ENCODE measurements at places on chromosomes 2 and 18. TPM values are rescaled to one million over a fixed set of nuclear protein-coding genes. Genes with fewer than 3 reads are reported as not detected.

DNA sequence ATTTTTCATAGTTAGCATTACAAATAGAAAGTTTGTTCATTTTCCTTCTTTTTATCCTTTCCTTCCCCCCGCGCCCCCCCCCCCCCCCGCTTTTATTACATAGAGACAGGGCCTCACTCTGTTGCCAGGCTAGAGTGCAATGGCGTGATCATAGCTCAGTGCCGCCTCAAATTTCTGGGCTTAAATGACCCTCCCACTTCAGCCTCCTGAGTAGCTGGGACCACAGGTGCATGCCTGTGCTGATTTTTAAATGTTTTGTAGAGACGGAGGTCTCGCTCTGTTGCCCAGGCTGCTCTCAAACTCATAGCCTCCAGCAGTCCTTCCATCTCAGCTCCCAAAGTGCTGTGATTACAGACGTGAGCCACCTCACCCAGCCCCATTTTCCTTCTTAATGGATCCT, 91.2 kb upstream of the ALPP start:
- no peak for DNase-seq

CBLN2 gene
- total RNA-seq, result 15.2 TPM

DNA sequence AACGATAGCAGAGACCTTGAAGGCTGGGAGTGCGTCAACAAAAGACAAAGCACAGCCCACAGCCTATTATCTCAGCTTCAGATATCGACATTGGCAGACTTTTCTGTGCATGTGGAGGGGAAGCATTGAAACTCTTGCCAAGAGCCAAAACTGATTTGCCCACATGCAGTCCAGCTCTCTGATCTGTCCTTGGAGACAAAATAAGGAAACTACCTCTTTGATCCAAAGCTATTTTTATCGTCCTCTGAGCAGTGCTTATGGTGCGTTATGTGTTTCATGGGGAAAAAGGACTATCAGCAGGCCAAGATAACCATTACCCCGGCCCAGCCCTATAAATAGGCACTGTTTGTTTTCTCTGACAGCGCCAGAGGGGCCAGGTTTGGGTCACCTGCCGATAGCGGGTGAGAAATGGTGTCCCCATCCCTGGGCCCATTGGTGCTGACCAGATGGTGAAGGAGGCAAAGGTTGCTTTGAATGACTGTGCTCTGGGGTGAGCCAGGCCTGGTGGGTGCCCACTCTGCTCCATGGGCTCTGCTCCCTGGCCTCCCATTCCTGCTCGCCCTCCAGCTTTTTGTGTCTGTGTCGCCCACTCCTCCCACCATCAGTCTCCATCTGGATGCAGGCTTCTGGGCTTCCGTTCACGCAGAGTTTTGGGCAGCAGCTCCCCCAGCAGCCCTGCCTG, 176.1 kb upstream of the HS6ST1 start:
- no peak for DNase-seq

RTP5 gene
- not detected for total RNA-seq

GRCh38 chr2:219727771-219728429, 100.5 kb downstream of the SLC4A3 start:
- no peak for DNase-seq

- DNase-seq, result no peak
Observed at GRCh38 chr2:58512878-58513277, 271.8 kb upstream of the FANCL start.

- peak; percentile 47 for DNase-seq
Observed at GRCh38 chr18:68438983-68439382, 275.9 kb downstream of the TMX3 start.

DNA sequence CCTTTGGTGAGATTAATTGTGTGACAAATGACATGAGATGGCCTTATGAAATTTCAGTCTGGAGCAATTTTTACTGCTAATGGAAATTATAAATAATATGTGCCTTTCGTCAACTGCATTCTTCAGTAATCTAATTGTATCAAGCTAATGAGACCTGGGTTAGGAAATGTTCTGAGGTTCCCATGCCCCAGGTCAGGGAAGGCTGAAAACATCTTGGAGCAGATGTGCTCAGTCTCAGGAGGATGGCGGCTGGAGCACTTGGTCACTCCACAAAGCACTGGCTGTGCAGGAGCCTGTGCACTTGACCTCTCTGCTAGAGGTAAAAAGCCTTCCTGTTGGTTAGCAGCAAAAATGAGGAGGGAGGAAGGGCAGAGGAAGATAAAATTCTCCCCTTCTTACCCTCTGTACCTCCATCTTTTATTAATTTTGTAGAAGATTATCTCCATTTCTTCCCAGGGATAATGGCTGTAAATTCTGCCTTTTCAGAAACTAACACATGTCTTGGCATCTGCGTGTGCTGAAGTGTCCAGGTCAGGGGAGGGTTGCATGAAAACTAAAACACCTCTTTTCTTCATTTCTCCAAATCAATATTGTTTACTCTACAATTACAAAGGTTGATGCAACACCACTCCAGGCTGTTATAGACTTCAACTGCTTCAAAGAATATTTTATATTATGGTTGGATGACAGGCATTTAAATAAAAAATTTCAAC, 1606.4 kb upstream of the ACVR2A start:
- DNase-seq, result no peak

CCDC121 gene
- 1.5 TPM for total RNA-seq

CDCA7 gene
- 31.9 TPM for total RNA-seq
